ENCODE measurements at places on chromosomes 7 and 10. TPM values are rescaled to one million over a fixed set of nuclear protein-coding genes. Genes with fewer than 3 reads are reported as not detected.

AEBP1 gene
- total RNA-seq = 263 TPM

GRCh38 chr10:75512203-75512933 lies 80.9 kb downstream of the LRMDA start:
- no peak for DNase-seq

DNA sequence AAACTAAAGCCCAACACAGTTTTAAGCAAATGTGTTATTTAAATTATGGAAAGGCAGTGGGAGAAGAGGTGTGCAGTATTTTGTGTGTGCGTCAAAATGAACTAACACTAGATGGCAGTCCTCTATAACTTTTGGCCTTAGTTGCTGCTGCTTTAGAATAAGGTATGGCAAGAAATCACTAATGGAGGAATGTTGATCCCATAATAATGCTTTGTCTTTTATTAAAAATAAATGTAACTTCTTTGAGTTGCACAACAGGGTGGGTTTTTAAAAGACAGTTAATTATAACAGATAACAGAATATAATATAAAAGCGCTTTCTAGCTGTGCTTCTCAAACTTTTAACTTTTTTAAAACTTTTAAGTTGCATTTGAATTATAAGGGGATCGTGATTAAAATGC lies 56.4 kb downstream of the BBS9 start:
- DNase-seq = no peak

- no peak for DNase-seq
These were observed 197.5 kb upstream of the CSTF2T start for GRCh38 chr10:51896849-51897248.

- no peak for DNase-seq
These were observed 225.2 kb upstream of the FZD1 start for GRCh38 chr7:91039033-91039432.

GRCh38 chr10:125013529-125013872 lies 71.6 kb downstream of the ZRANB1 start:
- DNase-seq = no peak

ARPC1A gene
- total RNA-seq = 118 TPM

DNA sequence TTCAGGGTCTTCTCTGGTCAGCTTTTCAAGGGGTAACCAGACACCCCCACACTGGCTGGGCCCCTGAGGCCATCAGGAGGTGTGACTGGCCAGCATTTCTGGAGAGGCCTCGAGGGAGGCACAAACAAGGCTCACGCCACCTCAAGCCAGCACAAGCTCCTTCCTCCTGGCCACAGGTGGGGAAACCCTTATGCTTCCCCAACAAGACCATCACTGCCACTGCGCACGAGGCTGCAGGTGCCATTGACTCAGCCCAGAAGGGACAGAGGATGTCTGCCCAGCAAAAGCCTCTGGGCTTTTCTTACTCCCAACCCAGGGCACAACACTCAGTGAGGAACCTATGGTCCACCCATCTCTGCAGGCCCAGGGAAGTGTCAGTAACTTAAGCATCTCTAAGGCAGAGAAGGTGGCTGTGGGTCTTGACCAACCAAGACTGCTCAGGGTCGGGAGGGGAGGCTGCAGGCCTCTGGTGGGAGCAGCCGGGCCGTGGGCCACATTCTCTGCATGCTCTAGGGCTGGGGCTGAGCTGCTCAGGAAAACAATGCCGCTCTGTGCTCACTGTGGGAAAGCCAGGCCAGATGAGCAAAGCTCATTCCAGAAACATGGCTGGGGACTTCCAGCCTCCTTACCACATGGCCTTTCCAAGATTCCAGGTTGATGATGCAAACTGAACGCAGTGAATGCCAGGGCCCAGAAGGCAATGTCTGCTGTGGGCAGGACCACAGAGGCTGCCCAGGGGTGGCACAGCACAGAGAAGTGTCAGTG lies 24.2 kb upstream of the RASSF4 start:
- DNase-seq = no peak

DCLRE1A gene
- 0.26 TPM for total RNA-seq

ADARB2 gene
- 0.76 TPM for total RNA-seq

DNA sequence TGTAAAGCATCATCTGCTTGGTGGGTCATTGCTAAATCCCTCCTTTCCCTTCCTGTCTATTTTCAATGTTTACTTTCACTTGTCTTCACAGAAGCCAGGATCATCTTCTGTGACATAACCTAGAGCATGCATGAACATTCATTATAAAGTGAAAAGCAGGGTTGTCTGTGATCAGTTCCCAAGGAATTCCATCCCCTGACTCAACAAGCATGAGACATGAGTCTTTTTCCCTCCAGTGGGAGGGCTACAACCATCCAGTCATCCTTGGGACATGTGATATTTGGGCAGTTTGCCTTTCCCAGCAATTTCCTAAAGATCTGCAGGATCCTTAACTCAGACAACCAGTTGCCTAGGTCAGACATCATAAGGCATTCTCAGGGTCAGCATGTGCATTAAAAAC lies 166.3 kb upstream of the TMEM196 start:
- DNase-seq = no peak

DNA sequence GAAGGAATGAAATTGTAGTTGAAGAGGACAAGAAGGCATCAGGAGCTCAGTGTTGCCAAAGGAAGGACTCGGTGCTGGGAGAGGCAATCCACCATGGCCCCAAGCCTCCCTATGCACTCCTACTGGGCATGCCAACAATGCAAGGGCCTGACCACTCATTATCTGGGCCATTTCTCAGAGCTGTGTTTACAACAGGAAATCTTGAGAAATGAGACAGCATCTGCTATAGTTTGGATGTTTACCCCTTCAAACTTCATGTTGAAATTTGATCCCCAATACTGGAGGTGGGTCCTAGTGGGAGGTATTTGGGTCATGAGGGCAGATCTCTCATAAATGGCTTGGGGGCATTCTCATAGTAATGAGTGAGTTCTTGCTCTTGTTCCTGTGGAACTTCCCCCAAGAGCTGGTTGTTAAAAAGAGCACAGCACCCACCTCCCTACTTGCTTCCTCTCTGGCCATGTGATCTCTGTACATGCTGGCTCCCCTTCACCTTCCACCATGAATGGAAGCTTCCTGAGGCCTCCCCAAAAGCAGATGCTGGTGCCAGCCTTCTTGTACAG lies 50.8 kb upstream of the AOAH start:
- DNase-seq = no peak

DNA sequence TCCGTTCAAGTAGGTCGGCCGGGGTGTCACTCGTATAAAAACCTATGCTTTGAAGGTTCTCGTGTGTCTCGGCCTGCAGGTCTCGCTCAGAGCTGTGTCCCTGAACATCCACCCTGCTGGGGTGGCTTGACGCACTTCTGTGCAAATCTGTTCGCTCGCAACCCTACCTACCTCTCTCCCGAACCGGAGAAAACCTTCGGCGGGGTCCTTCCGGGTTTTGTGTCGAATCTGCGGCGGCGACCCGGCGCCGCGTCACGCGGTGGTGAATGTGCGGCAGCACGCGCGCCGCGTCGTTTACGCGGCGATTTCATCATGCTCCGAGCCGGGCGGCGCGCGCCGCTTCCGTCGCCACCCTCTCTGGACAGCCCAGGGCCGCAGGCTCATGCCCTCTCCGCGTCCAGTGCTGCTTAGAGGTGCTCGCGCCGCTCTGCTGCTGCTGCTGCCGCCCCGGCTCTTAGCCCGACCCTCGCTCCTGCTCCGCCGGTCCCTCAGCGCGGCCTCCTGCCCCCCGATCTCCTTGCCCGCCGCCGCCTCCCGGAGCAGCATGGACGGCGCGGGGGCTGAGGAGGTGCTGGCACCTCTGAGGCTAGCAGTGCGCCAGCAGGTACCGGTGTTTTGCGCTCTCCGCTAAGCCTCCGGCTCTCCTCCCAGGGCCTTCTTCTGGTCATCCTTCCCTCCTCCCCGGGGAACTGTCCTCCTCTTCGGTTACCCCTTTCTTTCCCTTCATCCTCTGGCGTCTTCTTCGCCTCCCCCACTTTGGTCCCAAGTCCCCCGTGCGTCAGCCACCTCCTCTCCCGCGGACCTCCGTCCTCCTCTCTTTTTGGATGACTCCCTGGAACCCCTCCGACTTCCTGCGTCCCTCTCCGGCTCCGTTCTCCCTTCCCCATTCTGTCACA lies at the start of gene GARS1:
Gene GARS1, plus strand, starts transcription at position 339 of the 896 bp plus-strand sequence. Its CDS starts 44 bp downstream, at position 383.
- peak; percentile 84 for DNase-seq

CCL24 gene
- total RNA-seq = not detected

GRCh38 chr7:22202141-22202540 lies 154.8 kb downstream of the RAPGEF5 start:
- DNase-seq = no peak

DNA sequence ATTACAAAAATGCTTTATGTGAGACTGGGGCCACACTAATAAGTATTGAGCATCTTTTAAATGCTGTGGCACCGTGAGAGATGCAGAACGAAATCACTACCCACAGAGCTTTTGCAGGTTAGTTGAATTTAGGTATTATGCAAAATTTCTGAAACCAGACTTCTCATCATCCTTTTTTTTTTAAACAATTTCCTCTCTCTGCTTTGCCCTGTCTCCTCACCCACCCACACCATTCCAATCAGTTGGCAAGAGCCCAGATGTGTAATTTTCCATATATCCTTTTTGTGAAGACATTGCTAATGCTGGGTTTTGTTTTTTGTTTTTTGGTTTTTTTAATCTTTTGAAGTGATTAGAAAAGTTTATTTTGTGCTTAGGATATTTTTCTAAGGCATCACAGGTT lies 1.1 kb downstream of the YAE1 start:
- no peak for DNase-seq

GRCh38 chr10:11170574-11170973 lies 152.9 kb downstream of the CELF2 start:
- no peak for DNase-seq

DNA sequence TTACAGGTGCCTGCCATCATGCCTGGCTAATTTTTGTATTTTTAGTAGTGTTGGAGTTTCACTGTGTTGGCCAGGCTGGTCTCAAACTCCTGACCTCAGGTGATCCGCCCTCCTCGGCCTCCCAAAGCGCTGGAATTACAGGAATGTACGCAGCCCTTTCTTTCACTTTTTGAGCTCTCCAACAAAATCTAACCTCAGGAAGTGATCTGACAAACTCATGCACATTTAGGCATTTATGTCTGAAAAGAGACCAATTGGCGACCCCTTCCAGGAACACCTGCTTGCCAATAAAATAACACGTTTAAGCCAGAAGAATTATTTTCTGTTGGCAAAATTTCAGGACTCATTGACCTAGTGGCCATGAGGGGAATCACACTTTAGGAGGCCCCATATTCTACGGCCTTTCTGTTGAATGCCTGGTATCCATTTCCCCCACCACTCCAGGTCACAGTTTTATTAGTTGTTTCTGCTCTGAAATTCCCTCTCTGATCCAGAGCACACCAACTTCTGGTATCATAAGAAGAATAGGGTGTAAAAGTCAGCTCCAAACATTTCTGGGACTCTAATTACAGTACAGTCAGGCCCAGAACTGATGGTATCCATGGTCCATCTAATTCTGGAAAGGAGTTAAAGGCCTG lies 65.8 kb upstream of the FRMD4A start:
- no peak for DNase-seq

DLG5 gene
- total RNA-seq = 53.0 TPM

DNA sequence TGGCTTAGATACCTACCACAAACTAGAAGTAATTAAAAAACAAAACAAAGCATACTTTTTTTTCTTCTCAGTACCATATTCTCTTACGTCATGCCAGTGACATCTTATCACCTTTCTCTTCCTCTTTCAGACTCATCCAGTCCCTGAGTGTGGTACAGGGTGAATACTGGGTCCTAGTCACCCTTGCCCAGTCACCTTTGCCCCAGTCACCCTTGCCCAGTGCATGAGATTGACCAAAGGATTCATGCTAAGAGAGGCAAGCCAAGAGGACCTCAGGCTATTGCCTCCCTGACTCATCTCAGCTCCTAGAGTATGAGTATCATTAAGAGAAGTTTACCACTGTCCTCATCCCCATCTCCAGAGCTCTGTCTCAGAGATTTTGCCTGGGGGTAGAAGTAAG lies 10.0 kb upstream of the TSPAN12 start:
- DNase-seq = no peak

CLDN15 gene
- 49.4 TPM for total RNA-seq

- DNase-seq = no peak
These were observed 375 bp upstream of the FGF8 start for GRCh38 chr10:101776161-101776817.

DNA sequence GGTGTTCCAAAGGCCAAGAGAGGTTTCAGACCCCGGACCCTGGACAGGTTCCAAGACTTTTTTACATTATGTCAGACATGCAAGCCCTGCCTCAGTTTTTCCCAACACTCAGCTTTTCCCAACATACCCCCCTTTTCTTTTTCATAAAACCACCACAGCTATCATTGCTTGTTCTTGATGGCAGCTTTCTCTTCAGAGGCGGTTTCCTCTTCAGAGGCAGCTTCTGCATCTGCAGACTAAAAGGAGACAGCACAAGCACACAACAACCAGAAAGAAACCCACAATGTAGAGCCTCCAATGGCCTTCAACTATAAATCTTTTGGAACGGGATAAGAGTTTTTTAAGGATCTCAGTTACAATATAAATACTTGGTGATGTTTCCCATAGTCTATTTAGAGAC lies 19.3 kb downstream of the GIMAP6 start:
- no peak for DNase-seq

MARVELD1 gene
- total RNA-seq = 158 TPM

DNA sequence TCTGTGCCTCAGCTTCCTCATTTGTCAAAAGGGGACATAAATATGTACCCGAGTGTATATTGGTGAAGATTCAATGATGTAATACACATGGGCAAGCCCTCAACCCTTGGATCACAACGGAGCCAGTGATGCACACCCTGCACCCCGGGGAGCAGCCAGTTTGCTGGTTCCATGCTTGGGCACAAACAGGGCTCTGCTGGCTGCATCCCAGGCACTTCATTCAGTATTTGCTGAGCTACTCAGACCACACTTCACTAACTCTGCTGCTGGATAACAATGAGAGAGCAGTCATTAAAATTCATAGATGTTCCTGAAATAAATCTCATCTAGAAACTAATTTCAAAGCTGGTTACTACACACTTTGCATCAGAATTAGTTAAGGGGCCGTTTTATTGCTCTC lies 72.0 kb downstream of the SCRN1 start:
- DNase-seq = no peak

GRCh38 chr7:34078864-34079263 lies 173.5 kb downstream of the BMPER start:
- DNase-seq = no peak

TSPAN15 gene
- total RNA-seq = 18.6 TPM

OR2A7 gene
- total RNA-seq = 2.8 TPM
